ENCODE measurements at places on chromosomes 2 and 18.
A peak's percentile ranks its signal among the peaks of the same experiment; 100 is the strongest.

DNA sequence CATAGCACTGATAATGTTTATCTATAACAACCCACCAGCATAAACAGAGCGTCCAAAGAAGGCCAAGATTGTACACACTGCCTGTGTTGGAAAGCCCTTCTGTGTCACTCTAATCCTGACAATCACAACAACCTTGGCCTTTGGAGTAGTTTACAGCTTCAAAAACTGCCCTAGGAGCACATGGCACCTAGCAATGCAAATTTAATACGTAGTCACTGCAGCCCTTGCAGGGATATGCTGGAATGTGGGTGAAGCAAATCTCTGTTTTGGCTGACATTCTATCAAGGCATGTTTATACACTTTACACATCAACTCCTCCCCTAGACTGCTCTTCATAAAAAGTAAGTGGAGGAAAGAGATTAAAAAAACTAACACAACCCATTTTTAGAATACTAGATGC lies 66.8 kb downstream of the GRB14 start:
- no peak for DNase-seq

DNA sequence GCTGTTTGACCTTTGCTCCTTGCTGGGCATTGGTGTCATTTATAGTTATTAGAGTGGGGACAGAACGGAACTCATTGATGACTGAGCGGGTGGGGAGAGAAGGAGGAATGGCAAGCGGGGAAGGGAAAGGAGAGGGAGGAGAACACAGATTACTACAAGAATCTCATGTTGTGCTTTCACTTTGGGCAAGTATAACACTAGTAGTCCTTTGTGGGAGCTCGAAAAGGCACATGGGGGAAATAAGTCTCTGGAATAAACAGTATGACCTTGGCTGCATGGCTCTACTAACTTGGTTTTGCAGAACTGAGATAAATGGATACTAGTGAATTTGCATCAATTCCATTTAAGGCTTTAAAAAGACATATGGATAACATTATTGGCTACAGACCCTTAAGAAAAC lies 161.7 kb upstream of the NABP1 start:
- no peak for DNase-seq

GRCh38 chr2:41880561-41881243 lies 167.1 kb upstream of the PKDCC start:
- DNase-seq = no peak

- no peak for DNase-seq
These were observed 28.5 kb downstream of the PSME4 start for GRCh38 chr2:53942280-53942679.

DNA sequence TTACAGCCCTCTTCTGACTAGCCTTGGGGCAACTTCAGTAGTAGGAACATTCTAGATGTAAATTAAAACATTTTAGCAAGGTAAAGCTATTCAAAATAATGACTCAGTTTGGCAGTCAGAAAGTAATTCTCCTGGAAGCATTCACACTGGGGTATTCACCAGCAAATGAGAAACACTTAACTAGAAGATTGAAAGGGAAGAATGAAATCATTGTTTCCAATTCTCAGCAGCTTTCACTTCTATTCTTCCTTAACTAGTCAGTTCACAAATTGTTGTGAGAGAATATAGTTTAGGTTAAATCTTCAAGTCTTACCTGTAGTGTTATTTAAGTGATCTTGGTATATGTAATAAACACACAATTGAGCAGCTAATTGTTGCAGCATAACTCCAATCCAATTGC lies 1135.6 kb upstream of the FAM98A start:
- no peak for DNase-seq

- DNase-seq = peak; percentile 24
These were observed 78.6 kb downstream of the FAM228A start for GRCh38 chr2:24253303-24253919.

GRCh38 chr2:222055328-222055727 lies 243.5 kb downstream of the PAX3 start:
- no peak for DNase-seq

DNA sequence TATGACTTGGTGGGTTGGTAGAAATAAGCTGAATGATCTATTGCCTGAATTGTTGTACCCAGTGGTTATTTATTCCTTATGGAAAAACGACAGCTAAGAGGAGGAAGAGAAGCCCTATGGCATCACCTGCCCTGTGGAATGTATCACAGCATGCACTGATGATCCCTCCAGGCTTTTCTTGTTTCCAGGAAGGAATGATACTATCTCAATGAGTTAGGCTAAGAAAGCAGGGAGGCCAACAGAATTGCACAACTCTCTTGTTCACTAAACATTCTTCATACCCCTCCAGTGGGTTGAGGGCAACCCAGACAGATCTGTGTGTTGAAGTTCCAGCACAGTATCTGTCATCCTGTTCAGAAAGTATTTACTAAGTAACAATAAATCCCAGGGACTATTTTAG lies 1001.7 kb upstream of the GYPC start:
- DNase-seq = no peak

DNA sequence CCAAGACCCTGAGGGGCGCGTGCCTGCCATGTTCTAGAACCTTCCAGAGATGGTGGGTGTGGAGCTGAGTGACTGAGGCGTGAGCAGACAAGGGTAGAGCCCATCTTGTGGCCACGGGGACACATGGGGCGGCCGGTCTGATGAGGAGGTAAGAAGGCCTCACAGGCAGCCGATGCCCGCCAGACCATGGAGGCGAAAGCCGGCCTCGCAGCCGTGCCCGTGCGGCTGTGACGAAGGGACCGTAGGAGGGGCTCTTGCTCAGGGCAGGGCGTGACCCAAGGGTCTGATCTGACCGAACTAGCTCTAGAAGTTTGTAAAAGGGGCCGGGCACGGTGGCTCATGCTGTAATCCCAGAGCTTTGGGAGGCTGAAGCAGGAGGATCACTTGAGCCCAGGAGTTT lies 19.6 kb downstream of the D2HGDH start:
- DNase-seq = no peak

DNA sequence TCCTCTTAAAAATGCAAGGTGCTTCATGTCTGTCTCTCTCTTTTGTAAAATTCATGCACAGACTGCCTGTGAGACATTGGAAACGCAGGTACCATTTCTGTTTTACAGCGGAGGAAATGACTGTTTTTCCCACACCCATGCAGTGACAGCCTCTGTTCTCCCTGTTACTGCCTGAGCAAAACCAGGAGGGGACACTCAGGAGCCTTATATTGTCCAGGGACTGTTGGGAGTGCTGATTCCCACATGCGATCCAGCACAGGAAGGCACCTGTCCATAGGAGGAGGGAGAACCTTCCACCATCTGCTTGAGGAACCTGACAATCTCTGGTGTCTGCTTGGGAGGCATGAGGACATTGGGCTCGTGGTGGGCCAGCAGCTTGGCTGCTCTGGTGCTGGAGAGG lies 36.9 kb upstream of the RAB6D start:
- no peak for DNase-seq

GRCh38 chr2:63818271-63818670 lies 23.4 kb upstream of the UGP2 start:
- DNase-seq = no peak

- no peak for DNase-seq
These were observed 198.4 kb upstream of the NT5C1B start for GRCh38 chr2:18787726-18788125.

- no peak for DNase-seq
These were observed 217.9 kb downstream of the NAPG start for GRCh38 chr18:10743766-10744165.

GRCh38 chr2:126866451-126866850 lies 32.2 kb upstream of the TEX51 start:
- DNase-seq = no peak

- no peak for DNase-seq
These were observed 80.0 kb downstream of the TWIST2 start for GRCh38 chr2:238927746-238928519.

- peak; percentile 77 for DNase-seq
These were observed 634 bp downstream of the PTPRM start for GRCh38 chr18:7567474-7568425.

DNA sequence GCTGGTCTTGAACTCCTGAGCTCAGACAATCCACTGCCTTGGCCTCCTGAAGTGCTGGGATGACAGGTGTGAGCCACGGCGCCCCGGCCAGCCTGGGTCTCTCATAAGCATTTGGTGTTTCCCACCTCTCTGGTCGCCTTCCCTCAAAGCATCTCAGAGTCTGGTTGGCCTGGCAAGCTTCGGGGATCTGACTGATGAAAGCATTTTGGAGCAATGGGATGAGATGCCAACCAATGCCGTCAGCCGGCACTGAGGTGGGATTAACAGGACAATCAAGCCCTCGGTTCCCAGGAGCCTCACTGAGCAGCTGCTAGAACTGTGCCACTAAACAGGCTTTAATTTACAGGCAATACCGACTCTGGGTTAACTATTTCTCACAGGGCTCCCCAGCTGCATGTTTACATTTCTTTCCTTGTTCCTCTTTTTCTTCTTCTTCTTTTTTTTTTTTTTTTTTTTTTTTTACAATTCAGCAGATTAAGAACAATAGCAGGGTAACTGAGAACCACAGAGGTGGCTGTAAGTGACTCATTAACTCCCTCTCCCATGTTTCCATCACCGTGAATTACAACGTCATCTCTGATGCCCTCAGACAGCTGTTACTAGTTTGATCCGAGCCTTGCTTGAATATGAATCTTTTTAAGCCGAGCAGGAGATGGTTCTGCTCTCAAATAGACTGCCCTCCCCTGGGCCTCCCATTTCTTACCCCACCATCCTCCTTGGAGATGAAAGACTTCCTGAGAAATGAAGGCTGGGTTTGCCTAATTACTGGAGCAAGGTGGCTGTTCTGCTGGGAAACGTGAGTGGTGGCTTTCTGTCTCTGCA lies 37.9 kb downstream of the ODC1 start:
- DNase-seq = peak; percentile 68

DNA sequence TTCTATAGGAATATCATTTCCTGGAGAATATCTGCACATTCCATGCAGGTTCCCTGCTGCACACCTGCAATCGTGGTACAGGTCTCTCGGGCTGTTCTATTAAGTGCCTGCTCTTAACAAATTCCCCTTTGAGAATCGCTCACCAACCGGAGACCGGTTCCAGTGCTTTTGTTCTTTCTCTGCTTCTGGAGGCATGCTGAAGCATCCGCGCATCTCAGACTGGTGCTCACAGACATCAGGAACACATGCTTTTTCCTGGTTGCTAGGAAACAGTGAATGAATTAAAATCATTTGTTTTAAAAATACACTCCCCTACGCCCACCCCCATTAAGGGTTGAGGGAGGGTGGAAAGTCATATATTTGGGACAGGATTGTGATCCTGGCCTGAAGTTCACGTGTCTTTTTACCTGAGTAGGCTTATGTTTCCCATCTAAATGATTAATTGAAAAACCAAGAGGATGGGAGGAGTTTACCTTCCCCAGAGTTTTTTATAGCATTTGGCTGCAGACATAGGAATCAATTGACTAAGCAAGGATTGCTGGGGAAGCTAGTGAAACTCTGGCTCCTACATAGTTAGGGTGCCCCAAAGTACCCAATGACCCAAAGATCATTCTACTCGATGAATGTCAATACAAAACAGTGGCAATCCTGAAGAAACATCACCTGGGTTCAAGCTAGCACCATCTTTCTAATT lies at the start of gene C2orf80:
Gene C2orf80, minus strand, starts transcription at position 221 of the 694 bp plus-strand sequence. CDS start 3,044 bp downstream, outside the sequence.
- no peak for DNase-seq

DNA sequence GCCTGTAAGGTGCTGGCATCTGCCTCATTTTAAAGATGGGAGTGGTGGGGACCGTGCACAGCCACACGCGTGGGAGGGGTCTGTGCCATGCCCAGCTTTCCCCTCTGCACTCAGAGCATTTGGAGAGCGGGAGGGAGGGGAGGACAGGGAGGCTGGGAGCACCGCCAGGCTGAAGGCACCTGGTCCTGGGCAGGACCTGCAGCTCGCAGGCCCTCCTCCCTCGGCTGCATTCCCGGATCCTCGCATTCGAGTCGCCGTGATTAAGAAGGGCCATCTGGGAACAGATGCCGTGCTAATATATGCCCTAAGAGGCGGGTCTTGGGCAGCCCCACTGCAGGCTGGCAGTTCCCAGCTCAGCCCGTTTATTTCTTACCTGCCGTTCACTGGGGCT lies 84.0 kb downstream of the PTGR3 start:
- DNase-seq = no peak

DNA sequence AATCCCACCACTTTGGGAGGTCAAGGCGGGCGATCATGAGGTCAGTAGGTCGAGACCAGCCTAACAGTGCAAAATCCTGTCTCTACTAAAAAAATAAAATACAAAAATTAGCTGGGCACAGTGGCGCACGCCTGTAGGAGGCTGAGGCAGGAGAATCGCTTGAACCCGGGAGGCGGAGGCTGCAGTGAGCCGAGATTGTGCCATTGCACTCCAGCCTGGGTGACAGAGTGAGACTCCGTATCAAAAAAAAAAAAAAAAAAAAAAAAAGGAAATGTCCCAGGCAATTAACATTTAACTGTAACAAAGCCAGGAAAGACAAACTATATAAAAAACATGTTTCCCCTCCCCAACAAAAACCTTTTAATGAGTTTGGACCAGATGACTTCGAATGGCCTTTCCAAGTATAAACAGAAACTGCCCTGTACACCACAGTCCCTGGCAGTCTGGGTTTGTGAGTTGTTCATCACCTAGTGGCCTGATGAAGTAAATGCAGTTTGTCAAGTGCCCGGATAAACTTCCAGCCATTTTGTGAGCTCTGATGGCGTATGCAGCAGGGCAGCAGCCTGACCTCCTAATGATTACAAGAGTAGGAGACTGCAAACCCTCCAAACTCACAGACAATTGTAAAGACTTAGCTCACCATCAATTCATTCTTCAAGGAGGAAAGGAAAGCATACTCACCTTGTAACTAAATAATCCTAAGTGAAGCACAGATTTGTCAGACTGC lies 16.6 kb upstream of the PCBP1 start:
- DNase-seq = peak; percentile 86
